NCI-H2107 (cell line): ENCODE measurements at places on chromosomes 6 and 20.

DNA sequence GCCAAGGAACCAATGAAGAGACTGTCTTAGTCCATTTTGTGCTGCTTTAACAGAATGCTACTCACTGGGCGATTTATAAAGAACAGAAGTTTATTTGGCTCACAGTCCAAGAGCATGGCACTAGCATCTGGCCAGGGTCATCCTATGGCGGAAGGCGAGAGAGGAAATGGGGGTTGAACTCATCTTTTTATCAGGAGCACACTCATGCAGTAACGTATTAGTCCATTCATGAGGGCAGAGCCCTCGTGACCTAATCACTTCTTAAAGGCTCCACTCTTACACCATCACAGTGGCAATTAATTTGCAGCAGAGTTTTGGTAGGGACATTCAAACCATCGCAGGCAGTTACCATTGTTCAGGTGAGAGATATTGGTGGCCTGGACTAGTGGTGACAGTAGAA lies 8.5 kb downstream of the ARFGEF2 start:
- DNase-seq: no peak

DNA sequence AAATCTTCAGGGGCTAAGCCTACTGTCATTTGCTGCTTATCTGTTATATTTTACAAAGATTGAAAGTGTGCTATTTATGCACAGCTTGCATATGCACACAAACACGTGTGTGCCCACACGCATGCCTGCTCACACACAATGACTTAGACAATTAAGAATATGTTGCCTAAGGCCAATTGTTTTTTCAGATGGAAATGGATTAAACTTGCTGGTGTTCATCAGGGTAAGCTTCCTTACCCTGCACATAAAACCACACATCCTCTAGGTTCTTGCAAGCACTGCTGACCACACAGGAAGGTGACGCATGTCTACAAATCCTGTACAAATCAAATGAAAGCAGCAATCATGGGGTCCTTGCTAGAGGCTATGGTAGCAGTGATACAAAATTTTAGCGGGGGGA lies 58.4 kb downstream of the GJA10 start:
- no peak for DNase-seq

GRCh38 chr6:6926856-6927255 lies 180.9 kb upstream of the RREB1 start:
- no peak for DNase-seq

GRCh38 chr6:163539101-163539762 lies 124.7 kb downstream of the QKI start:
- DNase-seq: no peak

- peak; percentile 11 for DNase-seq
Measured at GRCh38 chr6:42898891-42899361, 16.9 kb upstream of the PTCRA start.

DNA sequence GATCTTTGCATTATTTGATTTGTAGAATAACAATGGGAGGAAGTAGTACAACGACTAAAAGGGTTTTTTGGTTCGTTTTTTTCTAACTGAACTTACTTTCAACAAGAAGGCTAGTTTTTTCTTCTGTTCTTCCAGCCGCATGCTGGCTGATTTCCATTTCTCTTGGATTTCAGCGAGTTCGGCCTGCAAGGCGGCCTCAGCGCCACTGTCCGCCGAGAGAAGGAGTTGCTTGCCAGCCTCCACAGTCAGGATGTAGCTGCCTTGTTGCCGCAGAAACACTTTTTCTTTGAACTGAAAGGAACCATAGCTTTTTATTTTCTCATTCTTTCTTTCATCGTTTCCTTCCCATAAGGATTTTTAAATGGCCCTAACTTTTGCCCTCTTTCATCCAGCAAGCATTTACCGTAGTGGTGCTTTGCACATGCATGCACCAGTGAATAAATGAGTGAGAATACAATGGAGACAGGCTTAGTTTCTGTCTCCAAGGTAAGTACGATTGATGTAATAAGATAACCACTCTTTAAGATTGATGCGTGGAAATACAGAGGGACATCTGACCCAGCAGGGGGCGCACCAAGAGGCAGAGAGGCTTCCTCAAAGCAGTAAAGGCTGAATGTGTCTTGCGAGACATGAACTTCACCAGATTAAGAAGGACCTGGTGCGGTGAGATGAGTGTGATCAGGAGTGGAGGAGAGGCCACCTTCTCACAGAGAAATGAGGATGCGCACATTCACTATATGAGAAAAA lies 398.8 kb downstream of the ESR1 start:
- no peak for DNase-seq

- DNase-seq: no peak
Measured at GRCh38 chr6:8269872-8270454, 165.4 kb downstream of the SLC35B3 start.

DNA sequence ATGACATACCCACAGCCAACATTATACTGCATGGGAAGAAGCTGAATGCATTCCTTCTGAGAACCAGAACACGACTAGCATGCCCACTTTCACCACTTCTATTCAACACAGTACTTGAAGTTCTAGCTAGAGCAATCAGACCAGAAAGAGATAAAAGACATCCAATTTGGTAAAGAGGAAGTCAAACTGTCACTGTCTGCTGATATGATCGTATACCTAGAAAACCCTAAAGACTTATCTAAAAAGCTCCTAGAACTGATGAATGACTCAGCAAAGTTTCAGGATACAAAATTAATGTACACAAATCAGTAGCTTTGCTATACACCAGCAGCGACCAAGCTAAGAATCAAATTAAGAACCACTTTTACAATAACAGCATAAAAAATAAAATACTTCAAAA lies 60.5 kb downstream of the EYS start:
- DNase-seq: no peak

DNA sequence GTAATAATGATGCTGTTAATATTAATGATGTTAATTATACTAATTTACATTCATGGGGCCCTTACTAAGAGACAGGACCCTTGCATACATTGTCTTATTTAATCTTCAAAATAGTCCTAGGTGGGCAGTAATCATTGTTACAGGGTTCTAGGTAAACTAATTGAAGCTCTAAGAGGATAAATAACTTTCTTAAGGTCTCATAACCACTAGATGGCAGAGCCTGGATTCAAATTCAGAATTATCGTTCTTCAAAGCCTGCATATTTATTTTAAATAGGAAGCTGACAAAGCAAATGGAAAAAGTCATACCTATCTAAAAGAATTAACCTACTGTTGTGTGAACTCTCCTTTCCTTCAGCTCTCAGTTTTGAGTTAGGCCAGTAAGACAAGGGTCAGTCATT lies 23.5 kb downstream of the PTCHD4 start:
- DNase-seq: no peak

GRCh38 chr6:15264412-15264811 lies 18.5 kb downstream of the JARID2 start:
- no peak for DNase-seq

GRCh38 chr20:62642666-62643520 lies 590 bp downstream of the SLCO4A1 start:
- DNase-seq: no peak

- no peak for DNase-seq
Measured at GRCh38 chr20:24692446-24693200, 223.2 kb downstream of the SYNDIG1 start.

DNA sequence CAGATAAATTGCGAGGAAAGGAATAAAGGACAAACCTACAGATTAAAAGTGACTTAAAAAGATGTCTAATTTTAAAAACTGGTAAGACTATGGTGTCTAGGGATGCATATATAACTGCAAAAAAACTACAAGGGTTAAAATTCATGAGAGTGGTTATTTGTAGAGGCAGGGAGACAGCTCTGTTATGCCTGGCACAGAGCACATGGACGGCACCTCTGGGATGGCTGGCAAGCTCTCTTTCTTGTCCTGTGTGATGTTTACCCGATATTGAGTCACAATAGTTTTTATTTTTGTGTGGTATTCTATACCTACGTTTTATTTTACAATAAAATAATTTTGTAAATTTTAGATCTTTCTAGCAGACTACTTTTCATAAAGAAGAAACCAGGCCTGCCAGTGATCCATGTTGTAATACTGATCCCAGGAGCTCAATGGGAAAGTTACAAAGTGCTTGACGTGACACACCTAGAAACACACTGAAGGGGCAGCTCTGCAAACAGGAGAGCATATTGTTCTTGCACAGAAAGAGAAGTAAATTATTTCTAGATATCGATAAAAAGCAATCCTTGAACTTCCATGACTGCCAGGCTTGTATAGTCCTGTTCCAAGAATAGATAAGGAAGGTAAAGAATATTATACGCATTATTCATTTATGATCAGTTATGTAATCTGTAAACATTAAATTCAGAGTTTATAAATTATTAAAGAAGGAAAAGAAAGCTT lies 290.0 kb downstream of the PTPRK start:
- DNase-seq: no peak

DNA sequence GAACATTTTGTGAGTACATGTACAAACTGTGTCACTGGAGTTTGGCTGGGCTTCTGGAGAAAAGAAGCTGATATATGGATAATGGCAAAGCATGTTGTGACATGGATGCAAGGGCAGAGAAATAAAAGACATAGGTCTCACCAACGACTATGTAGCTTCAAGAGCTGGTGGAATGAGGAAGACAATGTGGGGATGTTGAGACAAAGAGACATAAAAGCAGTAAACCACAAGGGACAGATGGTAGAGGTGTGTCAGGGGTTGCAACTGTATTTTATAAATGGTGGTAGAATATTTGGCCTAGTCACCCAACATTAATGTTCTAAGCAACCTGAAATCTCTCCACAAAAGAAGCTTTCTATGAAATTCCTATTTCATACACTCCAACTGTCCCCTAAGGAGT lies 199.0 kb downstream of the KCNQ5 start:
- no peak for DNase-seq

DNA sequence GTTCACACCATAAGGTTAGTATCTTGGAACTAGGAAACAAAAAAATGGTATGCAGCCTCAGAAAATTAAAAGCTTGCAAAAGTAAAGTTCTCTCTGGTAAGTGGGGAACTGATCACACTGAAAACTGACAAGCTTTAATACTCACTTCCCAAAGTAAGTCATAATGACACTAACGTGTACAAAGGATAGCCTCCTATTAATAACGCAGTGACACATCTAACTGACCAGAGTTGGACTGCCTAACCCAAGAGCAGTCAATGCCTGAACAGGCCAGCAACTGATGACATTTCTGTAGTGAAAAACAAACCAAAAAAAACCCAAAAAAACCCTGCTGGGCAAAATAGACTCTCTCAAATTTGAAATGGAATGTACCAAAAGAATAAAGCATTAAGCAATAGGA lies 30.7 kb downstream of the CHD6 start:
- DNase-seq: no peak

GRCh38 chr20:37131486-37131885 lies 35.7 kb upstream of the RBL1 start:
- no peak for DNase-seq

GRCh38 chr20:328027-328974 lies 2.9 kb downstream of the SOX12 start:
- no peak for DNase-seq

GRCh38 chr6:40406175-40406574 lies 181.0 kb downstream of the LRFN2 start:
- no peak for DNase-seq

DNA sequence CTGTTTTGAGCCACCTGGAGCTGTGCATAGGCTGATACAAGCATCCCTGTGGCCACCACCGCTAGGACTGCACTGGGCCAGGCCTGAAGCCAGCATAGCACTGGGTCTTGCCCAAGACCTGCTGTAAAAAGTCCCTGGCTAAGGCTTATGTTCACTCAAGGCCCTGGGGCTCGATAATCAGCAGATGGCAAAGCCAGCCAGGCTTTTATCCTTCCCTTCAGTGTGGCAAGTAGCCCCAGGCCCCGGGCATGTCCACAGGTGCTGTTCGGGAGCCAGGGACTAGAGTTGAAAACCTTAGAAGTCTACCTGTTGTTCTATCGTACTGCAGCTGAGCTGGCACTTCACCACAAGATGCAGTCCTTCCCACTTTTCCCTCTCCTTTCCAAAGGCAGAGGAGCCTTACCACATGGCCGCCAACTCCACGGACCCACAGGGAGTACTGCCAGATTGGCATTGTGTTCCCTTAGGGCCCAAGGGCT lies 226.4 kb upstream of the ZNF217 start:
- DNase-seq: no peak

DNA sequence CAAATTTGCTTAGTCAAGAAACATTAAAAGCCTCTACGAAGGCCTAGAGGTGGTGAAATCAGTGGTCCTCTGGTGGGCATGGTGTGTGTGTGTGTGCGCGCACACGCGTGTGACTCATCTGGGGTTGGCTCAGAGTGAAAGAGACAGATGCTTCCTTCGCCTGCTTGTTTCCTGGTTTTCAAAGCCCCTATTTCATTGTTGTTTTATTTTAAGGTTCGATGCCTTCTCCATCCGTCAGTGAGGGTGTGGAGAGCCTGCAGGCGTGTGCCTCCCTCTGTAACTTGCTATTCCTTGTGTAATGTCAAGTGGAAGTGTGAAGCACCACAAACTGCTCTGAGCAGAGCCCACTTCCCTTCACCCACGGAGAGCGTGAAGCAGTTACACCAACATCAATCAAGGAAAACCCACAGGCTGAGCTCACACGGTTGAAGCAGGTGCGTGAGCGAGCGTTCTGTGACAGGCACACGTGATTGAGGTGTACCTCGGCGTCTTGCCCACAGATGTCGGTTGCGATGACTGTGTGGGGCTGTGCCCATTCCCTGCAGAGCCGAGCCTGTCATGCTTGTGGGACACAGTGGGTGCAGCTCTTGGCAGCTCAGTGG lies 233.9 kb downstream of the PRL start:
- no peak for DNase-seq

DNA sequence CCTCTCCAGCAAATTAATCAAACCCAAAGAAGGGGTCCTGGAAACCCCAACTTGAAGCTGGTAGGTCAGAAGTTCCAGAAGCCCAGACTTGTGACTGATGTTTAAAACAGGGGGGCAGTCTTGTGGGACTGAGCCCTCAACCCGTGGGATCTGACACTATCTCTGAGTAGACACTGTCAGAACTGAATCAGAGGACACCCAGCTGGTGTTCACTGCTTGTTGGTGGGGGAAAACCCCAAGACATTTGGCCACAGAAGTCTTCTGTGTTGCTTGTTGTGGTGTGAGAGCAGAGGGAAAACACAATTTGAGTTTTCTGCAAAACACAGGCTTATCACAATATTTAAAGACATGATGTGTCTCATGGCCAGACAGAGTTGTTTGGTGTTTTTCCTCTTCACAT lies 29.9 kb downstream of the KIF13A start:
- no peak for DNase-seq

DNA sequence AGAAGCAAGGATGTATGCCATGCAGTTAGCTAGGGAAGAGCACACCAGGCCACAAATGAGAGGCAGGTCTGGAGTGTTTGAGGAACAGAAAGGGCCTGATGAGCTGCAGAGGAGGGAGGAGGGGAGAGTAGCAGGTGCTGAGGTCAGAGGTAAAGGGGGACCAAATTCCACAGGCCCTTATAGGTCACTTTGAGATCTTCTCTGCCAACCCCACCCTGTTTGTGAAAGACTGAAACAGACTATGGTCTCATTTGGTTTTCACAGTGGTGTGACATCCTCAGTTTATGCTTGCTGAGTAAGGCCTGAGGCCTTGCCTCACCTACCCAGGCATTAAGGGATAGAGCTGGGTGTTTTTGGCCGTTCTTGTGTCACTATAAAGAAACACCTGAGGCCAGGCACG lies 187.7 kb upstream of the MYLIP start:
- DNase-seq: no peak

- DNase-seq: no peak
Measured at GRCh38 chr6:110033749-110034666, 55.9 kb downstream of the GPR6 start.

GRCh38 chr20:26295006-26295405 lies 598.4 kb upstream of the ZNF337 start:
- DNase-seq: no peak

GRCh38 chr20:47921408-47921807 lies 136.1 kb upstream of the SULF2 start:
- no peak for DNase-seq
